Germinal center (tissue), 1 donor: ENCODE measurements at places on chromosomes 13 and 19.

DNA sequence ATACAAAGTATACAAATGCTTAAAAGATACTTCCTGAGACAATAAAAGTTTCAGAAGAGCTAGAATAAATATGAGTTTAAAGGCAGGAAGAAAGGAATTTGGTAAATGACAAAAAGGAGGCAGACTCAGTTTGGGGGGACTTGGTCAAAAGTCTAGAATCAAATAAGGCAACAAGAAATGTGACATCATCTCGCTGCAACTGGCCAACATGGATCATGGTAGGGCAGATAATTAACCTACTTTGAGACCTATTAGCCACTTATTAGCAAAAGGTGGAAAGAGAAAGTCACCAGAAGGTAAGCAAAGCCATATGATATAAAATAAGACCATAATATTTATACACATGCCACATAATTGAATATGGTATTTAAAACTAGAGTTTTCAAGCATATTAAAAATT is 5.3 kb downstream of the USP12 start:
- no peak for DNase-seq

- DNase-seq = no peak
Observed at GRCh38 chr13:45447050-45447661, 17.6 kb upstream of the COG3 start.

DNA sequence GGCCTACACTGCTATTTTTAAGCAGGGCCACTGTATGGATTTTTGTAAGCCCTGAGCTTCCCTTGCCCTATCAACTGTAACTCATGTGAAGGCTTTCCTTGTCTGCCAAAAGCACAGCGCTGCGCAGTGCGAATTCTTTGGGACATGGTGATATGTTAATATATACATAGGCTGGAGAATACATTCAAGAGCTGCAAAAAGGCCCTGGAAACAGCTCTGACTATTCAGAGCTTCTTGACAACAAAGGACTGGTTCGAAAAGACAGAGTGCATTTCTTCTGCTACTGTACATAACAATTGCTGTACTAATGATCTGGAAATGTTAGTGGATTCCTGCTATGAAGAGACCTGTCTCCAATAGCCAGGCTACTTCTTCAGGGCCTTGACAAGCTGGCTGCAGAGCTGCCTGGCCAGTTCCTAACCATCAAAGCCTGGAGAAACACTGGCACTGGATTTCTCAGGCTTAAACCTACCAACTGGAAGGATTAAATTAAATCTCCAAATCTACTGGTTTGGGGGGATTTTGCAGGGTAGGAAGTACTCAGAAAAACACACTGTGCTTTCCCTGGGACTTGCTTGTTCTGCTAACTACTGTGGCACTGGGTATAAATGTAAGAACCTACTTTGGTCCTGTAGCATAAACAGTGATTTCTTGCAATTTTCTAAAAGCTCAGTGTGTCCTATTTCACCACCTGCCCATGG is 246.9 kb downstream of the DNAJC15 start:
- DNase-seq = no peak

DNA sequence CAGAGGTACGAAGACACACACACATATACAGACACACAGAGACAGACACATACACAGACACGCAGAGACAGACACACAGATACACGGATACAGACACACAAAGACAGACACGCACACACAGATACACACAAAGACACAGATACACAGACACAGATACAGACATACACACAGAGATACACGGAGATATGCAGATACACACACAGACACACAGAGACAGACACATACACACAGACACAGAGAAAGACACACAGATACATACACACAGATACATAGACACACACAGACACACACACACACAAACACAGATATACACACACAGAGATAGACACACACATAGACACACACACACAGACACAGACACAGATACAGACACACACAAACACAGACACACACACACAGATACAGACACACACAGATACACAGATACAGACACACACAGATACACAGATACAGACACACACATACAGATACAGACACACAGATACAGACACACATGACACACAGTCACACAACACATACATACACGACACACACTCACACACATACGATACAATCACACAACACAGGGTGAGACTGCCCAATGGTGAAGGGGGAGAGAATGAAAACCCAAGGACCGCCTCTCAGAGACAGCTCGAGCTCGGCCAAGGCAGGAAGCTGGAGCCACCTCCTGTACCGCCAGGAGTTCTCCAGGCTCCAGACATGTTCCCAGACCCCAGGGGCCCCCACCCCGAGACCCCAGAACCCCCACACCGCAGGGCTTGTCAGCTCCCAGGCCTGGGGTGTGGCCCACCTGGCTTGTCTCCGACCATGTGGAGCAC is 8.8 kb upstream of the CCER2 start:
- DNase-seq = no peak

GRCh38 chr13:114079601-114080536 is 52.6 kb downstream of the RASA3 start:
- no peak for DNase-seq

DNA sequence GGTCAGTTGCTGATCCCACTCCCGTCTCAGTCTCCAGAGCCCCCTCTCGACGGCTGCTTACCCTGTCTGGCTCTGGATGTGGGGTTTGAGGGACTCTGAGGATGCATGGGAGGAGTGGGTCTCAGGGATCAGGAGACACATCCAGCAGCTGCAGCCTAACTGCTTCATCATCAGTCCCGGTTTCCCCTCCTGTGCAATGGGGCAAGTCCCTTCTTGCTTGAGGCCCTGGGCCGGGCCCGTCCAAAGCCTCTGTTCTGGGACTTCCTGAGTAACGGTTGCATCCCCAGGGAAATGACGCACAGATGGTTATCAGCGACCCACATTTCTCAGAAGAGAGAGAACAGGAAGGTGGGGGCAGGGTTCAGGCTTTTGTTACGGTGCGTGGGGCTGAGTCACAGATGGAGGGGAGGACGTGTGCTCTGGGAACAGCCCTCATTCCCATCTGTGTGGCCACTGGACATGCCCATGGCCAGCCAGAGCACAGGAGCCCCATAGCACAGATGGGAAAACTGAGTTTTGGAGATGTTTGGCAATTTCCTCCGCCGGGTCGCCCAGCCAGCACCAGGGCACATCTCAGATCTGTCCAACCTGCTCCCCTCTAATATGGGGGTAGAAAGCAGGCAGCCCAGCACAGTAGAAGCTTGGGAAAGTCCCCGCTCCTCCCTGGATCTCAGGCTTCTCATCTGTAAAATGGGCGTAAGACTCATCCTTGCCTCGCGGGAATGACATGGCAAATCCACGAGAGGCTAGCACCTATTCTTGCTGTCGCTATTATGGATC is 19.3 kb downstream of the GNA15 start:
- DNase-seq = peak; percentile 75

DNA sequence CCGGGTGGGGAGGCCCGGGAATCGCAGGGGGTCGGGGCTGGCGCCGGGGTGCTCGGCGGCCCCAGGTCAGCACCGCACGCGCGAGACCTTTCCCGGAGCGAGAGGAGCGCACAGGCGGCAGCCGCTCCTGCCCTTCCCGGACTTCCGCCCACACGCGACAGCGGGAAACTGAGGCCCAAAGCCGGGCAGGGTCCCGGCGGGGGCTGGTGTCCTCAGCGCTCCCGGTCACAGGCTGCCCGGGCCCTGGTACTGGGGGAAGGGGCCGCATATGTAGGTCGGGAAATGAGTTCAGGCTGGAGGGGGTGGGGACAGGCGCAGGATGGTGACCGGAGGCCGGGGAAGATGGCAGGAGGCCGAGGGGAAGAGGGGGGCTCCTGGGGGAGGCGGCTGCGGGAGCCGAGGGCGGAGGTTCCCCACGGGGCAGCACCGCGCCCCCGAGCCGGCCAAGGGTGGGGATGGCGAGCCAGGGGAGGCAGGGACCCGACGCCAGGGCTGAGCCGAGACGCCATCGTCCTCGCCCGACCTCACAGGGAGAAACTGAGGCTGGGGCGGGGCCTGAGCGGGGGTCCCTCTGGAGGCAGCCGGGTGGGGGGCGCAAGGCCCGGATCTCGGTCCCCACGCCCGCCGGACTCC is 662 bp downstream of the CBARP start:
- no peak for DNase-seq

GRCh38 chr13:106089261-106089980 is 446.0 kb downstream of the EFNB2 start:
- DNase-seq = no peak

GRCh38 chr13:100179276-100179675 is 90.4 kb downstream of the PCCA start:
- no peak for DNase-seq

GRCh38 chr13:111893071-111893606 is 173.8 kb upstream of the SOX1 start:
- DNase-seq = no peak

- DNase-seq = no peak
Observed at GRCh38 chr19:33446330-33447293, 73.1 kb downstream of the CEBPG start.

DNA sequence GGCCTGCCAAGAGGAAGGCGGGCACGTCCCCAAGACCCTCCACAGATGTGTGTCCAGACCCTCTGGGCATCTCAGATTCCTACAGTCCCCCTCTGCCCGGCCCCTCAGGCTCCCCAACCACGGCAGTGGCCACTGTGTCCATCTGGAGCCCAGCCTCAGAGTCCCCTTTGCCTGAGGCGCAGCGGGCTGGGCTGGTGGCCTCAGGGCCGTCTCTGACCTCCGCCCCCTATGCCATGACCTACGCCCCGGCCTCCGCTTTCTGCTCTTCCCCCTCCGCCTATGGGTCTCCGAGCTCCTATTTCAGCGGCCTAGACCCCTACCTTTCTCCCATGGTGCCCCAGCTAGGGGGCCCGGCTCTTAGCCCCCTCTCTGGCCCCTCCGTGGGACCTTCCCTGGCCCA is 17.7 kb downstream of the CRX start:
- DNase-seq = no peak

- no peak for DNase-seq
Observed at GRCh38 chr13:51047434-51048165, 63.5 kb downstream of the C13orf42 start.

GRCh38 chr19:2962018-2962670 is 15.2 kb upstream of the TLE6 start:
- DNase-seq = peak; percentile 80

GRCh38 chr19:38728752-38729541 is 15.3 kb downstream of the CAPN12 start:
- no peak for DNase-seq

DNA sequence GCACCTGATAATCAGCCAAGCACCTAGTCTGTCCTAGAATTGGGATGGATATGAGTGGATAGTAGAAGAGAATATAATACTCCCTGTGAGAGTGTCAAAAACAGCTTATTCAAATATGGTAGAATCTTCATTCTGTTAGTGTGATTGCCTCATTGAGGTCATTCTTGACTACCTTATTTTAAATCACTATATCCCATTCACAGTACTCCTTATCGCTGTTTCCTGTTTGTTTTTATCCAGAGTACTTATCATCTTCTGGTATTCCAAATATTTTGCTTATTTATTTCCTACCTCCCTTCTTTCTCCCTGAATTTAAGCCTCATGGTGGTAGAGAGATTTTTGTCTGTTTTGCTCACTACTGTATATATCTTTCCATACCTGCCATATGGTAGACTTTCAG is 9.9 kb downstream of the NDFIP2 start:
- DNase-seq = no peak
